Right renal cortex interstitium (tissue), 3 donors: ENCODE measurements at places on chromosomes 7 and 10.

- DNase-seq, result no peak
Measured at GRCh38 chr10:35372329-35372728, 36.0 kb downstream of the CCNY start.

GRCh38 chr7:127831318-127832219 lies 179.6 kb downstream of the SND1 start:
- DNase-seq, result no peak

- no peak for DNase-seq
Measured at GRCh38 chr10:23917251-23917840, 291.6 kb upstream of the KIAA1217 start.

DNA sequence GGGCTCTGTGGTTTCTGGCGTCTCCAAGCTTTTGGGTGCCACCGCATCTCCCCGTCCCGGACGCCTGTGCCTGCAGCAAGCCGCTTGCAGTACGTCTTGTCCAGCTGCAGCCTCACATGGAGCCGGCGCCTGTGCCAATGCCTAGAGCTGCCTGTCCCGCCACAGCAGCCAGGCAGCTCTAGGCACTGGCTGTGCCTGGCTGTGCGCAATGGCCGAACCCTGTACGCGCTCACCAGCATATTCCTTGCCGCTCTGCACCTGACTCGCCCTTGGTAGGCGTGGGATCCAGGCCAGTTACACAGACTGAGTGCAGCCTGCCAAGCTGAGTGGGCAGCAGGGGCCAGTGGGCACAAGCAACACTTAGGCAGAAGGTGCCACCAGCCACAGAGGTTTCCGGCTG lies 381.2 kb upstream of the SORCS1 start:
- DNase-seq, result no peak

- no peak for DNase-seq
Measured at GRCh38 chr7:141294143-141294829, 220.4 kb downstream of the TMEM178B start.

GRCh38 chr7:129376076-129376777 lies 58.0 kb upstream of the STRIP2 start:
- no peak for DNase-seq

GRCh38 chr7:135944753-135945152 lies 32.4 kb downstream of the MTPN start:
- no peak for DNase-seq

DNA sequence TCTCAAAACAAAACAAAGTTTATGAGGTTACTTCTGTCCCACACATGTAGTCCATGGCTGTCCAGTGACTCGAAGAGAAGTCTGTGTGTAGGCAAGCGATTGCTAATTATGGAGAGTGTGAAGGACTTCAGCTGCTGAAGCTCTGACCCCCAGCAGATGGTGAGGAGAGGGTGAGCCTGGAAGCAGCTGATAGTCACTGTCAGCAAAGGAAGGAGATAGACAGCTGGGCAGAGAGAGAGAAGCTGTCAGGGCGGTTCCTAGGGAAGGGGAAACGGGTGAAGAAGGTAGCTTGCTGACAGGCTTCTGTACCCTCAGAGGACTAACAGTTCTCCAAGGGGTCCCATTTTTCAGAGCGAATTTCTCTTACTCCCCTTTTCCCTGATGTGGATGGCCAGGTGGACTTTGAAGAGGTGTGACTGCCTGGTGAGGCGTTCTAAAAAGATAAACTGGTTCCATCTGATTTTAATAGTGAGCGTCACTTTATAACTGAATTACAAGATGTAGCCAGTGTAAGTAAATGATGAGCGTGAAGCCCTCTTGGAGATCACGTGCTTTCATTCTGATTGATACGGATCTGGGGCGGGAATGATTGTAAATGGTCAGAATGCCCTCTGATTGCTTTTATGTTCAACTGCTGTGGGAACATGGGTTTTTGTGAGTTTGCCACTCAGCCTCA lies 12.1 kb downstream of the ZSCAN21 start:
- DNase-seq, result no peak
